ENCODE measurements at places on chromosomes 1 and 21.

DNA sequence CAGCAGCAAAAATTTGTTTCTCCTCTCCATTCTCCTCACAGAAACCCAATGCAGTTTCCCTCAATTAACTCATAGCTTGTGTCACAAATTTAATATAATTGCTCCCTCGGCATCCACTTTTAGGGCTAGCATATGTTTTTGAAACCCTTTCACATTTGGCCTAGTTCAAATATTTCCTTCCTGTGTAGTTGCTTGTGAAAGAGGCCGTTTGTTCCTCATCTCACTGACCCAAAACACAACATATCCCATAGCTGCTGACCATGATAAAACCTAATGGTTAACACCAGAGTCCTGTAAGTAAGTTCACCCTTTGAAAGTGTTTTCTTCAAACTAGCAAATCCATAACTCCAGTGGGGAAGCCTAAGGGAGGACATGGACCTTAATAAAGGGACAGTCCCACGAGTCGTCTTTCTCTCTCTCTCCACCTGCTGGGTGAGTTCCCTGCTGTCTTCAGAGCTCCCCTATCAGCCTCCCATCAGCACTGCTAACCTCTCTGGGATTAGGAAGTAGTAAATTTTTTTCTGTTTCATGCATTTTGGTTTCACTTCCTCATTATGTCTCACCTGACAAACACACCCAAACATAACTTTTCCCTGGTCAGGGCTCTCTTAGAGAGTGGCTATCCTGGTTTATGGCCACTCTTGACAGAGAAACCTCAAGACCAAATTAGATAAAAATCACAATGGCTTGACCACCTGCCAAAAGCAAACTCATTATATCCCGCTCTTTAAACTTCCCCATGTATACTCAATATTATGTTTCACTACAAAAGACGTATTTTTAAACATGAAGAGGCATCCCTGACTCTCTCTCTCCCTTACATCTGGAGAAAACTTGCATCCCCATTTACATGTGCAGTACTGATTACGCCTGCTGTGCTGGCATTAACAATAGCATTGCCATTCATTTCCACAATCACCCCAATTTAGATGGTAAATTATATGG, 177.7 kb upstream of the HP1BP3 start:
- no peak for DNase-seq

DNA sequence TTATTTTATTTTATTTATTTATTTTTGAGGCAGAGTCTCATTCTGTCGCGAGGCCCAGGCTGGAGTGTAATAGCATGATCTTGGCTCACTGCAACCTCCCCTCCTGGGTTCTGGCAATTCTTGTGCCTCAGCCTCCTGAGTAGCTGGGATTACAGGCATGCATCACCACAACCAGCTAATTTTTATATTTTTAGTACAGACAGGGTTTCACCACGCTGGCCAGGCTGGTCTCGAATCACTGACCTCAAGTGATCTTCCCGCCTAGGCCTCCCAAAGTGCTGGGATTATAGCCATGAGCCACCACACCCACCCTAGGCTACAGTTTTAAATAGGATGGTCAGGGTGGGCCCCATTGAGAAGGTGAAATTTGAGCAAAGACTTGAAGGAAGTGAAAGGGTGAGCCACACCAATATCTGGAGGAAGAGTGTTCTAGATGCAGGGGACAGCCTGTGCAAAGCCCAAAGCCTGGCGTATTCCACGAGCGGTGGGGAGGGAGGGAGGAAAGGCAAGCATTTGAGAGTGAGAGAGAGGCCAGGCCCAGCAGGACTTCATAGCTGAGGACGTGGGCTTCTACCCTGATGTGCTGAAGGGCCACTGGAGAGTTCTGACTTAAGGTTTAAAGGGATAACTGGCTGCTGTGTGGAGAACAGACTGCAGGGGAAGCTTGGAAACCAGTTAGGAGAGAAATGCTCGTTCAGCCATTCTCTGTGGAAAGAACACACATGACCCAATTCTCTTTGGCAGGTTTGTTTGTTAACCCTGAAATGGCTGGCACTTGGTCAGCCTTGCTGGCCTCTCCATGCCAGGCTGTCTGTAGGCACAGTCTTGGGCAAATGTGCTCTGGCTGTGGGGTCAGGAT, 62.6 kb upstream of the FAM20B start:
- DNase-seq, result no peak

GRCh38 chr1:218463194-218464156, 118.3 kb downstream of the TGFB2 start:
- no peak for DNase-seq

DNA sequence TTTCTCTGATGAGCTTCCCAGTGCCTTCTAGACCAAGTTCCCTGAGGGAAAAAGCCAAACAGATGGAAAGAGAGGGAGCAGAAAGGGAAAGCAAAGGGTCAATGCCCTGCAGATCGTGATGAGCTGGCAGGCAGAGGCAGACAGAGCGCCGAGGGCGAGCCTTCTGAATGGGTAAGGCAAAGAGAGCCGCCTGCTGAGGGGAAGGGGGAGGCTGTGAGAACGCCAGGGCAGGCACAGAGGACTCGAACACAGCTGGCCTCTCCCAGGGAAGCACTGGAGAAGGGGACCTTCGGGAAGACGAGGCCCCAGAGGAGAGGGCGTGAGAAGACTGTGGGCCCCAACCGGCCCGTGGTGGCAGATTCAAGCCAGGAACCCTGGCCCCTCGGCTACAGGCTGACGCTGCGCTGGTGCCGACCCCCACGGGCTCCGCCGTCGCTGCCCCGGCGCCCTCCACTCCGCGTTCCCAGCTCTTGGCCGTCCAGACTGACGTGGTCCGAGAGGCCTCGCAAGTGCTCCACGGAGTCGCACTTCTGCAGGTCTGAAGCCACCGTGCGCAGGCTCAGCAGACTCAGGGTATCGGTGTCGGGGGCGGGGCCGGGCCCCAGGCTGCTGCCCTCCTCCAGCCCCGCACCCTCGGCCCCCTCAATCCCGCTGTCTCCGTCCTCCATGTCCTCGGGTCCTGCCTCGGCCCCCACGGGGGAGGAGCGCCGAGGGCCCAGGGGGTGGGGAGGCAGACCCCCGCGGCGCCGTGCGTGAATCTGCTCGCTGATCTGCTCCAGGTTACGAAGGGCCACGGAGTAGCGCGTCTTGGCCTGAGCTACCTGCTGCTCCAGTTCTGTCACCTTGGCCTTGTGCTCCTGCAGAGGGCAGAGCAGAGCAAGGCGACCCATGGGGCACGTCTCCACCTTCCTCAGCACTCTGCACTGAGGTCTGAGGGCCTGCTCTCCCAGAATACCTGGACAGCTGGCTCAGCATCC, 13.9 kb downstream of the SH3BP5L start:
- DNase-seq, result no peak

DNA sequence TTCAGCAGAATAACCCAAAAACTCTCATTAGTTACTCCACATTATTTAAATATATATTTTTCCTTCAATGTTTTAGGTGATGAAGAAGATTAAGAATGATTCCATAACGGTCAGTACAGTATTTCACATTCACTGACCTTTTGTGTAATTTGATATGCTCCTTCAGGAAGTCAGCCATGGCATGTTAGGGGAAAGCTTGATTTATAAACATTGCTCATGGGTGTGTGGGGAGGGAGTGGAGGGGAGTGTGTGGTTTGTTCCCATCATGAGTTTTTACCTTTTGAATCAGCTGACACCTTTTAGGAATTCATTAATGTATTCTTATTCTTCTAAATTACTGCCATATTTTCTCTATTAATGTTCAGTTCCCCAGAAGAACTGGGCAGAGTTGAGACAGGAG, 240.2 kb downstream of the ATG4C start:
- no peak for DNase-seq

Measured in activated CD8-positive, alpha-beta memory T cell treated with anti-CD3 and anti-CD28 coated beads, Interleukin-2, amount 10 ng/mL, durations not matched to agents 7 days and 5 days (primary cell).